ENCODE measurements at places on chromosomes 7 and 10.
A peak's percentile ranks its signal among the peaks of the same experiment; 100 is the strongest.

DNA sequence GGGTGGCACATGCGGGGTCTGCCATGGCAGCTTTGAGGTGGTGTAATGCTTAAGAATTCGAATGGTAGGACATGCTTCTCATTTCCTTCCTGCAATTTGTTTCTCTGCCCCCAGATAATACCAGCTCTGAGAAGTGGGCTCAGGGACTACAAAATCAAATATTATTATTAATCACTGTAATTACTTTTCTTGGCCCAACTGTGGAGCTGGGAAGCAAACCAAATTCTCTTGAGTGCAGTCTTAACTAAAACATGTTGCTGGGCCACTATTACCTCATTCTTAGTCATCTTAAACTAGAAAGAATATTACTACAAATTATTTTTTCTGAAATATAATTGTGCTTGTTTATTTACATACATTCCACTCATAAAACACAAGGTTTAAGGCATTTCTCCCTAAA, 566.7 kb upstream of the NRP1 start:
- no peak for DNase-seq

- DNase-seq, result no peak
Observed at GRCh38 chr10:7152982-7153381, 257.9 kb downstream of the SFMBT2 start.

DNA sequence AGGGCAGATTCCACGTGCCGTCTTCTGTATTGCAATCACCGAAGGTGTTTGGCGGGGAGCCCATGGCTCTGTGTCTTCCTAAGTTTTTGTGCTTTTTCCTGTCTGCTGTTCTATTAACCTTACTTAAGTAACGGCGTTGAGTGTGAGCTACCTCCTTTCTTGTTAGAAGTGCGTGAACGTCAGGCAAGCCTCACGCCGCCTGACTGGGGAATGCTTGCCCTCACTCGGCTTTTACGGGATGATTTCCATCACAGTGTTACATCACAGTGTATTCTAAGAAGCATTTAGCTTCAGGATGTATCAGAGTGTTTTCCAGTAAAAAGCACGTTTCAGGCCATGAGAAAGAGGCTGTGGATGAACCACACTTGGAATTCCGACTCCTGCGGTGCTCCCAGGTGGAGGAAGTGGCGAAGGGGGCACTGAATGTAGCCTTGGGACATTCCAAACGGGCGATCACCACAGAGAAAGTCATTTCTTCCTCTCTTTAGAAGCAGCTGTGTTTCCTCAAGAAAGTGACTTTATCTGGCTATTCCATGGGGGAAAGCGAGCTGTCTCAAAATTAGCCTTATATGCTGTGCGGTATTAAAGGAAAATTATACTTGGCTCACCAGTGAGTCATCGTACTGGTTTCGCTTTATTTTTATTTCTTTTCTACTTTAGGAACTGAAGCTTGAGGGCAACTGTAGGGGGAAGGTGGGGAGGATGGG, 290.7 kb downstream of the KLF6 start:
- no peak for DNase-seq

GRCh38 chr10:113316506-113316905, 236.3 kb upstream of the HABP2 start:
- no peak for DNase-seq

- DNase-seq, result no peak
Observed at GRCh38 chr10:119450606-119451299, 91.8 kb downstream of the RGS10 start.

DNA sequence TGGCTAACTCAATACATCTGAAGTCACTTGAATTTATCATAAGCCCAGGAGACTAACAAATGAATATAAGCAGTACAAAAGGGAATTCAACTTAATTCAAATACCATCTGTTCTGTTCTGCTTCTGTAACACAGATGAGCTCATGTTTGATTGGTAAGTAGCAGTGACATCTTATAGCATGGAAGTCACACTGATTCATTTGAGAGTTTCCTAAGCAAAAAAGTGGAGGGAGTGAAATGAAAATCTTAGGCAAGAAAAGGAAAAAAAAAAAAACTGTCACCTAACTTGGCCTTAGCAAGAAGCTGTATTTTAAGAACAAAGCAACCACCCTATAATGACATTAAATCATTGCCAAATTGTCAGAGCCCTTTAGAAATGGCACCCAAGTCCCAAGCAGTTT, 49.5 kb downstream of the SMURF1 start:
- peak; percentile 44 for DNase-seq

DNA sequence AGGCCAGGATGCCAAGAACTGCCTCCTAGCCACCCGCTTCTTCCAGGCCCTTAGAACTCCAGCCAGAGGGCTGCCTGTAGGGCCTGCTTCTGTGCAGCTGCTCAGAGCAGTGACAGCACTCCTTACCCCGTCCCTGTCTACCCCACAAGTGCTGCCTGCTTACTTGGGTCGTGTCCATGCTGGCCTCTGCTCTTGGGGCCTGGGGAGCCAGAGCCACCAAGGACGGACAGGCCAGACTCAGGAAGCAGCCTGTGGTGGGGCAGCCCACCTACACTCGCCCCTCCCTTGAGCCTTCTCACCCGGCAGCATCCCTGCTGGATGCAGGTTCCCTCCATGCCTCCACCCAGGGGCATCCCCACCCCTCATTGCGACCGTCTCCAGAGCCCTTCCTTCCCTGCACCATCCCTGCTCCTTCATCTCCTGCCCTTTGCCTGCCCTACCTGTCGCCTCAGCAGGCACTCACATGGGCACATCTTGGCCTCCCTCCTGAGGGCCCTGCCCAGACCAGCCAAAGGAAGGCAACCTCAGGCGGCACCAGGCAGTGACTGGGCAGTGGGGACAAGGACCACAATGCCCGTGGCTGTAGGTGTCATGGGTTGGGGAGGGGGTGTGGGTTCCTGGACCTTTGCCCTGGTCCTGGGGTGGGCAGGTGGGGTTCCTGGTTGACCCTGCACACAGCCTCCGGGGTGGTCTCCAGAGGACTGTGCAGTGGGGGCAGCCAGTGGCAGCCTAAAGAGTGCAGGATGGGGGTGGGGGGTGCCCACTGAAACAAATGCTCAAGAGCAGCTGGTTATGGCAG, 78.0 kb upstream of the TNS3 start:
- DNase-seq, result no peak

DNA sequence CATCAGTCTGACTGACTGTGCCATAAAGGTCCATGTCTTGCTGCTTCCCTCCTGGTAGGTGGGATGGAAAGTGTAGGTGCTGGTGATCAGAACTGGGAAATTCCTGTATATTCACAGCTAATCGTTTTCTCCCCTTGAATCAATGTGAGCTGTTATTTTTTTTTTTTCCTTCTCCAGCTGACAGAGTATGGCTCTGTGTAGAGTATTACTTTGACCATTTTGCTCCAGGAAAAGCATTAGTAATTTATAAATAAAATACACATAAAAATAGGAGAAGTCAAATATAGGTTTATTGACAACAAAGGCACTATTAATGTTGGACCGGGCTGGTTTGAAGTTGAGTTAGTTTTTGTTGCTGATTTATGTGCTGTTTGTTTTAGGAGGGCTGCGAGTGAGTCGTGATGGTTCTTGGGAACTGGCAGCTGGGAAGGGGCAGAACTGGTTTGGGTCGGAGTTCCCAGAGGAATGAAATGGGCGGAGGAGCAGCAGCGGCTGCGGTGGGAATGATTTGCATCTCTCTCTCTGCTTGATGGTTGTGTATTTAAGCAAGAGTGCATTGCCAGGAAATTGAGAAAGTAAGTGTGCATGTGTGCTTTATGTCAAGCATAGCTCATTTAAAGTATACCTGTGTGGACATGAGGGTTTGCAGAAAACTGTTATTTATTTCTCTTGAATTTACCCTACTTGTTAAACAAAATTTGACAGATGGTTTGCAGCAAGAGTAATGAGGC, 80.9 kb downstream of the LRMDA start:
- no peak for DNase-seq

GRCh38 chr7:137923380-137923779, 76.6 kb upstream of the DGKI start:
- DNase-seq, result peak; percentile 46

GRCh38 chr10:122264436-122264835, 6.7 kb upstream of the BTBD16 start:
- no peak for DNase-seq

DNA sequence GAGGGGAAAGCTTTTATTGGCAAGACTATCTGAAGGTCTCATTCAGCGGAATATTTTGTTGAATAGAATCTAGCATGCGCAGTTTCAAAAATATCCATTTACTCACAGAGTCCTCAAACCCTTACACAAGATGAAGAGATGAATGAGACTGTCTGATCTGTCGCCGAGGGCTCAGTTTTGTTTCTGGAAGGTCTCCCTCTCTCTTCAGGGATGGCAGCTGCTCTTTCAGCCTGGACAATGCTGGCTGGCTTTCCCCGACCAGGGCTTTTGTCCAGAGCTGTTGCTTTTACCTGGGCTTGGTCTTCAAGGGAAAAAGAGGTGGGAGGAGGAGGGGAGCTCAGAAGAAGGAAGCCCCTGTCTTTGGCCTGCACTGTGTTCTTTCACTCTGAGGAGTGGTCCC, 81.9 kb upstream of the BTBD16 start:
- DNase-seq, result no peak

DNA sequence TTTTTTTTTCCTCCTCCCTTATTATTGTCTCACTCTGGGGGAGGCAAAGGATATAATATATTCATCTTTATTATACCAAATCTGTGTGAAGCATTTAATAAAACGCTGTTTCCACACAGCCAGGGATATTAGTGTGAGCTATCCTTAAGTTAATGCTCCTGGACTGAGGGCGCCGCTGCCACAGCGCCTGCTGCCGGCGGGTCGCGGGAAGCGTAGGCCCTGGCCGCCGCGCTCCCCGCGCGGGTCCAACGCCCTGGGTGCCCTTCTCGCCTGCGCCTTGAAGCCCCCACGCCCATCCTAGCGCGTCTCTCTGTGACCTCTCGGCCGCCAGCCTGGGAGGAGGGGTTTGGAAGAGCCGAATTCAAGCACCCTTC, 9.5 kb upstream of the LBX1 start:
- DNase-seq, result peak; percentile 49

DNA sequence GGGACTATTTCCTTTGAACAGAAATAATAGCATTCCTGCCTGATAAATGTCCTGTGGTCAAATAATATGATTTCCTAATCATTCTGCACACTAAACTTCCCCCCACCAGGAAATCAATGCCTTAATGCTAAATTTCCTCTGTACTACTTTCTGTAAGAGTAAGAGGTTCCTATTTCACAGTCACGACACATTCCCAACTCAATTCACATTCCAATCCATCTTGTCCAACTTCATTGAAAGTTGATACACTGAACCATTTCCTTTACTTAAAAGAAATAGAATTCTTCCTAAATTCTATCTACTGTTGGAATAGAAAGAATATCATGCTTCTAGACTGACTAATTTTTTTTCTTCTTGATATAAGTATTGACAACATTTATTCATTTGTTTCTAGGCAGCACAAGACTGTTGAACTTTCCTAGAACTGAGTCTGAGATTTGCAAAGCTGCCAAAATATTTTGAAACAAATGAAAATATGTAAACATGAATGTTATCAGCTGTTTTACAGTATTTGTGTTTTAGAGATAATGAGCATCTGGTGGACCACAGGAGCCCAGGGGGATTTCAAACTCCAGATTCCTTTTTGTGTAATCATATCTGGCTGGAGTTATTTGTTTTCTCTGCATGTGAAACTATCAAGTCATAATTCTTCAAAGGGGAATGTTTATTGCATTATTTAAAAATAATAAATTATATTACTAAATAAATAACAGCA, 121.5 kb downstream of the TPST1 start:
- no peak for DNase-seq

DNA sequence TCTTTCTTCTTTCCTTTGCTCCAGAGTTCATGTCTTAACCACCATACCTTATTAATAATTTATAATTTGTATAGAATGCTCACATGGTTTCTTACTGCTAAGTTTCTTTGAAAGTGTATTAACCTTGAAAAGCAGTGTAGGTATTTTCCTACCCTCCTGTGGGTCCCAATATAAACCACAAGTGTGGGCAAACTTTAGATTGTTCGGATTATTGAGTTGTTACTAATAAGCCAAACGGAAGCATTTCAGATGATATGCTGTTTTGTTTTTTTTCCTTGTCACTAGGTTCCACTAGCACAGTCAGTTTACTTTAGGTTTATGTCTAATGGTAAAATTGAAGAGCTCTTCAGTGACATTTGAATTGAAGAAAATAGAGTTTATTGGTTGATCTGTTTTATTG, 10.2 kb downstream of the SSBP1 start:
- DNase-seq, result no peak
